ENCODE measurements at places on chromosomes 3 and 15.
A peak's percentile ranks its signal among the peaks of the same experiment; 100 is the strongest.

- DNase-seq: no peak
Observed at GRCh38 chr15:52790941-52791751, 1.0 kb upstream of the ONECUT1 start.

- DNase-seq: no peak
Observed at GRCh38 chr3:42224658-42225421, 41.1 kb downstream of the CCK start.

GRCh38 chr3:104908761-104909160 lies 457.9 kb upstream of the ALCAM start:
- DNase-seq: no peak

DNA sequence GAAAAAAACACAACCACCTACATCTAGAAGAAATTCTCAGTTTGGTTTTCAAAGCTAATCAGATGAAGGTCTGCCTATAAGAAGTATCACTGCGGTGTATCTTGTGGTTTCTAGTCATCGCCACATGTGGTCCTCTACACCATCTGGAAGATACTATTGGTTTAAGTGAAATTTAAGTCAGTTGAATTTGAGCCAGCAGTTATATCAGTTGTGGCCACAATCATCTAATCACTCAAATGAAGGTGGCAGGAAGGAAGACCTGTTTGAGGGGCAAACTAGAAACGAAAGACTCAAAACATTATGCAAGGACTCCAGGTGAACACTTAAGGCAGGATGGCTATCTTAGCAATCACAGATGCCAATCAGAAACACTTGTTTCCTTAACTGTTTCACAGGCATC lies 48.7 kb downstream of the ETV5 start:
- no peak for DNase-seq

DNA sequence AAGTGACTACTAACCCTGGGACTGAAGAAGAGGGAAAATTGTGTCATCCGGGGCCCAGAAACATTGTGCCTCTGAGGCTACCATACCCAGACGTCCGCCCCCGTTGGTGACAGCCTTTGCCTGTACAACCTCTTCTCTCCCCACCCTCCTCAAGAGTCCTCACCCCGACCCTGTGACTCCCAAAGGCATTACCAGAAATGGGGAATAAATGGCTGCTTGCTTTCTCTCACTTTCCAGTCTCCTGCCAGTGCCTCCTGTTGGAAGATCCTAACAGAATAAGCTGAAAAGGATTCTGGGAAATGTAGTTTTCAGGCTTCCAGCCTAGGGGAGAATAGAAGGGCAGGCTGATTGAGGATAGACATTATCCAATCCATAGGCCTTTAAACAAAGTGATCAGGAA lies 30.8 kb upstream of the SLC25A36 start:
- DNase-seq: no peak

DNA sequence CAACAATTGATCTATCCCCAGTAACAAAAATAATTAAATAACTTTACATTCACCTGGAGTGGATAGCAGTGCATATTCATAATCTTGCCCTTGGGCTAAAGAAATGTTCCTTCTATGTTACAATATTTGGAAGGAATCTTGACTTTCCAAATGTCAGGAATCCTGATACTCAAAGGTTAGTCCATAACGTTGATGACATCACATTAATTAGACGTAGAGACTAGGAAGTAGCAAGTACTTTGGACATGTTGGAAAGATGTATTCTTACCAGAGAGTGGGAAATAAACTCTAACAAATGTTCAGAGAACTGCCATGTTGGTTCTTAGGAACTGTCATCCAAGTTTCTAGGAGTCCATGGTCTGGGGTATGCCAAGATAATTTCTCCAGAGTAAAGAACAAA lies 70.6 kb upstream of the SLC25A36 start:
- no peak for DNase-seq

- DNase-seq: no peak
Observed at GRCh38 chr3:67602816-67603215, 51.6 kb downstream of the SUCLG2 start.

DNA sequence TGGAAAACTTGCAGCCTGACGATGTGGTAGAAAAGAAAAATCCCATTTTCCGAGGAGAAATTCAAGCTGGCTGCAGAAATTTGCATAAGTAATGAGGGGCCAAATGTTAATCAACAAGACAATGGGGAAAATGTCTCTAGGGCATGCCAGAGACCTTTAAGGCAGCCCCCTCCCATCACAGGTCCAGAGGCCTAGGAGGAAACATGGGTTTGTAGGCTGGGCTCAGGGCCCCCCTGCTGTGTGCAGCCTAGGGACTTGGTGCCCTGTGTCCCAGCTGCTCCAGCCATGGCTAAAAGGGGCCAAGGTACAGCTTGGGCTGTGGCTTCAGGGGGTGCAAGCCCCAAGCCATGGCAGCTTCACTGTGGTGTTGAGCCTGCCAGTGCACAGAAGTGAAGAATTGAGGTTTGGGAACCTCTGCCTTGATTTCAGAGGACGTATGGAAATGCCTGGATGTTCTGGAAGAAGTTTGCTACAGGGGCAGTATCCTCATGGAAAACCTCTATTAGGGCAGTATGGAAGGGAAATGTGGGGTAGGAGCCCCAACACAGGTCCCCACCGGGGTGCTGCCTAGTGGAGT lies 75.9 kb upstream of the CADPS start:
- no peak for DNase-seq

GRCh38 chr3:56342475-56342874 lies 125.8 kb downstream of the ERC2 start:
- DNase-seq: no peak

DNA sequence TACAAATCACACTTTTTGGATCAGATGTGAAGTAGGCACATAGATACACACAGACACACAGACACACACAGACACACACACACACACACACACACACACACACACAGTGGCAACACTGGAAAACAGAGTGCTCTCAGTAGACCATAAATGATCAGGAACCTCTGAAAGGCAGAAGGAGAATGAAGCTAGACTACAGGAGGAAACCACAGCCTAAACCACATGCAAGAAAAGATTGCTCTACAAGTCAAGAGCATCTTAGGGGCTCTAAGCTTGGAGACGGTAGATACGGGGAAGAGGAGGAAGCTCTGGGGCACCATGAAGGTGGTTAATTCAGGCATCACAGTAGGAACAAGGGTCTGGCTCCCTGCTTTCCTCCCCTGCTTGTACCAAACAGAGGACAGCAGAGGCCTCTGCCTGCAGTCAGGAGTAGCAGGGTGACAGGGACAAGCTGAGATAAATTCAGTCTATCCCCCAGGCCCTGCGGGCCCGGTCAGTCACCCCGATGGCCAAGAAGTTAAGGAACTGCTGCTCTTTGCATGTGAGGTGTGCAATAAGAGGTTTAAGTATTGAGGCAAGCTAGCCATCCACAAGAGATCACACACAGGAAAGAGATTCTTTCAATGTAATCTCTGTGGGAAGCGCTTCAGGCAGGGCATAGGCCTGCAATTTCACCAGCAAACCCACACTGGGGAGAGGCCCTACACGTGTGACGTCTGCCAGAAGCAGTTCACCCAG lies 23.5 kb upstream of the ARPIN start:
- DNase-seq: no peak

GRCh38 chr3:183283886-183284285 lies 30.8 kb downstream of the B3GNT5 start:
- no peak for DNase-seq

DNA sequence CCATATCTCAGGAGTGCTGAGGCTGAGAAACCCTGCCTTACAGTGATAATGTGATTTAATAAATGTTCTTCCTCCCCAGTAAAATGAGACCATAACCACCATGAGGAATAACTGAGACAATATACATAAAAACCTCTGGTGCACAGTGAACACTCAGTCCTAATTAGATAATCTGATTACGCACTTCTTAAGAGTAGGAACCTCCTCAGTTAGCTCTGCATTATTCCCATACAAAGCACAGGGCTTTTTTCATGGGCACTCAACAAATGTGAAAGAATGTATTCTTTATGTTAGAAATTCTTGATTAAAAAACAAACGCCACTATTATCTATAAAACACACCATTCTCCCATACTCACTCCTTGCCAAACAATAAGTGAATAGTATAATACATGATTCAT lies 97.0 kb downstream of the TNIK start:
- no peak for DNase-seq

GRCh38 chr15:94584833-94585244 lies 353.5 kb downstream of the MCTP2 start:
- no peak for DNase-seq

DNA sequence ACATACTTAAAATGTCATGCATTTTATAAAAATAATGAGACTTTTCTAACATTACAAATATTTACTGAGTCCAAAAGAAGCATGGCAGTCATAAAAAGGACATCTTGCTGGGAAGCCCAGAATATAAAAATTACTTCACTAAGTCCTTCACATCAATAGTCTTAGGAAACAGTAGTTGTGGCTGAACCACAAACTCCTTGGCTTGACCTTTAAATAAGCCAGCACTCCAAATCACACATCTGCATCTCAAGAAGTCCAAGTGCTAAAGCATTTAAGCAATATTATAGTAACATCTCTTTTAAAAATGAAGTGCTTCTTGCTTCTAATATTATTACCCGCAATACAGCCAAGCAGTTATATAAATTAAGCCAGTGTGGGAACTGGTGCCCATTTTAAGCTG lies 8.8 kb downstream of the CCNL1 start:
- DNase-seq: no peak

- DNase-seq: no peak
Observed at GRCh38 chr3:155876037-155876436, 5.6 kb downstream of the GMPS start.

- DNase-seq: no peak
Observed at GRCh38 chr3:43406643-43407023, 120.3 kb downstream of the SNRK start.

GRCh38 chr3:115401851-115402501 lies 221.3 kb upstream of the GAP43 start:
- DNase-seq: no peak

DNA sequence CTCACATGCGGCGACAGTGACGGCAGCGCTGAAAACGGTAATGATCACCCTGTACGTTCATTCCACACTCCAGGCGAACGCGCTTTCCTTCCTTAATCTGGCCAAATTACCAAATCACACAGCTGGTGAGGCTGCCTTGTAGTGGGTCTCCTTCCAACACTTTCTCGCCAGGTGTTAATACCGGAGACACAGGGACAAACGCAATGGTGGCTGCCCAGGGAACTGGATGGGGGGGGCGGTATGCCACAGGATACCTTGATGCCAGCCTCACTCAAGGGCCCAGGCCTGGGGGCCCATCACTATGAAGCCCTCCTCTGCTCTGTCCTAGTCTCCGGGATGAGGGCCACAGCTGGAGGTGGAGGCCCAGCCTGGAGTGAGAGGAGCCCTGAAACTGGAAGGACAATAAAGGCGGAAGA lies 1.4 kb upstream of the CAMK2N2 start:
- DNase-seq: no peak

DNA sequence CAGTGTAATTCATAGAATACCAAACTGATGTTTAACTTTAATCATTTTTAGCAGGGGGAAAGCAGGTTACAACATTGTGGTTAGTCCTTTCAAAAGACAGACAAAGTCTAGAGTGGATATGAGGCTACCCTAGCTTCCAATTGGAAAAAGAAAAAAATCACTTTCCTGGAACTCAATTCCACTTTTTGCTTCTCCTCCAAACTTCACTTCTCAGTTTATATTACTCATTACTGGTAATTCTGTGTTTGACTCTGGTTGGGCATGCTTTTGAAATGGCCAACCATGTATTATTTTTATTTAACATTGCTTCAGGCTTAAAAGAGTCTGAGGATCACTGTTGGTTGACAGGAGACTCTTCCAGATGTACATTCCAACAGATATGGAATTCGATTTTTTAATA lies 84.8 kb downstream of the RAP2B start:
- DNase-seq: no peak

DNA sequence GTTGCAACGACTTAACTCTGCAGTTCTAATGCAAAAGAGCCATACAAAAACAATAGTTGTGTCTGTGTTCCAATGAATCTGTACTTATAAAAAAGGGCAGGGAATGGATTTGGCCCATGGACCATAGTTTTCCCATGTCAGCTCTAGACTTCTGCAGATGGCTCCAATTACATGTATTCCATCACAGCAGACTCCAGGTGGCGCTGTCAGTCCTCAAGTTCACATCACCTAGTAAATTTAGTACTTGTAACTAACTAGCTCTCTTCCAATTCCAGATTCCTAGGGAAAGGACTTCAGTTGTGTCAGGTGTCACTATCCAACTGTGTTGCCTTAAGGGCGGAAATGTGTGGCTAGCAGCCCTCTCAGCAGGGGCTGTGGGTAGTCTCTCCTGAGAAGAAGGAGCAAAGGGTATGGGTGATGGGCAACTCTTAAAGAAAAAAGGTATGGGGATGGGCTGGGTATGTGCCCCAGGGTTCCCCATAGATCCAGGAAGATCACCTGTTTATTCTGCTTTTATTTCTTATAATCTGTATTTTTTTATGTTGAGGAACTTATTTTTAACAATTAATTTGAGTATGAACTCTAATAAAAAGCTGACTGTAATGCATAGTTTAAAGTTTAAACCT lies 36.2 kb downstream of the BBS4 start:
- DNase-seq: peak; percentile 52

GRCh38 chr3:127140501-127141460 lies 52.1 kb upstream of the PRR23E start:
- DNase-seq: no peak

GRCh38 chr3:145286937-145287336 lies 874.0 kb downstream of the PLOD2 start:
- DNase-seq: no peak

DNA sequence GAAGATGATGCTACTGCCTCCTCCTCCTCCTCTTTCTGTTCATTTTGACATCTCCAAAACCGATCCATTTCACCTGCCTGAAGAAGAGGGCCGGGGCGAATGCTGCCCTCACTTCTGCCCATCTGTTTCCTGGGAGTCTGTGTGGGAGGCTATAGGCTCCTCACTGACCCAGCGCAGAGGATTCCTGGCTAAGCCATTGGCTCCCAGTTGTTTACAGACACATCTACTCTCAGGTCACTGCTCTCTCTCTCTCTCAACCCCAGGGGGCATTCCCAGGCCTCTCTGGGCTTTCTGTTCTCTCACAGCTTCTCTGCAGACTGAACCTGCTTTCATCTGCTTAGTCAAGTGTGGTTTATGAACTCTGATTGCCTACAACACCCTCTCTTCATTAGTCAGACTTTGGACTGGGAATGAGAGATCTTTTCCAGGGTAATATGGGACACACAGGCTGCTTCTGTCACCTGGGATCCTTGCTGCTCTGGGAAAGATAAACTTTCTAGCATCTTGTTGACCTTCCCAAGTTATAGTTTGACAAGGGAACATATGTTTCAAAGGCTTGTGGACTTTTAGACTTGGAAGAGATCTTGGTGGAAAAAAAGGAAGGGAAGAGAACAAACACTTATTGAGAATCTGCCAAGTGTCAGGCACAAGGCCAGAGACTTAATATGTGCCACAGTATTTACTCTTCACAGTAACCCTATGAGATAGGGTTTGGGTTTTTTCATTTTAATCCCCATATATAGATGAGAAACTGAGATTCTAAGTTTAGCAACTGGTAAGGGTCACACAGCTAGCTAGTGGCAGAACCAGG lies 30.2 kb upstream of the USP3 start:
- DNase-seq: no peak

- DNase-seq: no peak
Observed at GRCh38 chr3:123930445-123930844, 30.6 kb downstream of the CCDC14 start.

Data from COR-L47 (cell line).